Stimulated activated CD4-positive, alpha-beta T cell treated with anti-CD3 and anti-CD28 coated beads, Interleukin-15, amount 100 ng/mL, for 1 hour (primary cell): ENCODE measurements at places on chromosomes 13 and 19.
A peak's percentile ranks its signal among the peaks of the same experiment; 100 is the strongest.

- no peak for DNase-seq
Observed at GRCh38 chr19:41552558-41552957, 23.4 kb upstream of the CEACAM21 start.

DNA sequence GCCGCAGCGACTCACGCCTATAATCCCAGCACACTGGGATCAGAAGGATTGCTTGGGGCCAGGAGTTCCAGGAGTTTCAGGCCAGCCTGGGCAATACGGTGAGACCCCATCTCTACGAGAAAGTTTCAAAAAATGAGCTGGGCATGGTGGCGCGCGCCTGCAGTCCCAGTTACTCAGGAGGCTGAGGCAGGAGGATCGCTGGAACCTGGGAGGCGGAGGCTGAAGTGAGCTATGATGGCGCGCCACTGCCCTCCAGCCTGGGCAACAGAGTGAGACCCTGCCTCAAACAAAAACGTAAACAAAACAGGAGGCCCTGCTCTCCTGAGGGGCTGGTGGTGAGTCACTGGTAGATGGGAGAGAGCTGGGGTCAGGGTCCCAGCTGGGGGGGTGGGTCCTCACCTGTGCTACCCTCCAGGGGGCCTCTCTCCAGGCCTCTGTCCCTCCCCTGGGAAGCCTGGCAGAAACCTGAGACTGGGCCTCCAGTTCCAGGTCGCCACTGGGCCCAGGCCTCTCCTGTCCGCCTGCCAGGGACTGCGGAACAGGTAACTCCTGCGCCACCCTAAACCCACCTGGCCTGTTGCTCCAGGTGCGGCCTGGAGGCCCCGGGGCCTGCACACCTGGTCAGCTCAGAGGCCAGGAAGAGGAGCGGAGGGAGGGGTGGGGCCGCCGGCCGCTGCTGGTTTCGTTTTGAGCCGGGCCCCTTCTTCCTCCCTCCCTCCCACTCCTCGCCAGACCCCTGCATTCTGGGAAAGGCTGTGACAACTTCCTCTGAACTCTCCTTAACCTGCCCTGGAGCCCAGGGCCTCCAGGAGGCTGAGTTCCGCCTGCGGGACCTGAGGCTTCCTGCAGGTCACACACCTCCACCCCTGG, 17.2 kb upstream of the ZBTB7A start:
- no peak for DNase-seq

GRCh38 chr19:39173502-39173991, 23.2 kb upstream of the NCCRP1 start:
- no peak for DNase-seq

GRCh38 chr19:39183104-39183503, 13.7 kb upstream of the NCCRP1 start:
- DNase-seq, result no peak

- no peak for DNase-seq
Observed at GRCh38 chr13:68719815-68720214, 1387.8 kb upstream of the ATXN8OS start.

GRCh38 chr13:24512197-24512907, at the start of gene PARP4:
TSS of gene PARP4 (minus strand) at chr13:24512778. CDS start at chr13:24503776, 9,002 bp downstream.
- DNase-seq, result peak; percentile 28
